GM12878 (cell line): ENCODE measurements at places on chromosomes 6 and 20. TPM values are rescaled to one million over a fixed set of nuclear protein-coding genes. Genes with fewer than 3 reads are reported as not detected.

- DNase-seq = peak; percentile 27
Measured at GRCh38 chr6:122530440-122531046, 58.9 kb upstream of the SERINC1 start.

DNA sequence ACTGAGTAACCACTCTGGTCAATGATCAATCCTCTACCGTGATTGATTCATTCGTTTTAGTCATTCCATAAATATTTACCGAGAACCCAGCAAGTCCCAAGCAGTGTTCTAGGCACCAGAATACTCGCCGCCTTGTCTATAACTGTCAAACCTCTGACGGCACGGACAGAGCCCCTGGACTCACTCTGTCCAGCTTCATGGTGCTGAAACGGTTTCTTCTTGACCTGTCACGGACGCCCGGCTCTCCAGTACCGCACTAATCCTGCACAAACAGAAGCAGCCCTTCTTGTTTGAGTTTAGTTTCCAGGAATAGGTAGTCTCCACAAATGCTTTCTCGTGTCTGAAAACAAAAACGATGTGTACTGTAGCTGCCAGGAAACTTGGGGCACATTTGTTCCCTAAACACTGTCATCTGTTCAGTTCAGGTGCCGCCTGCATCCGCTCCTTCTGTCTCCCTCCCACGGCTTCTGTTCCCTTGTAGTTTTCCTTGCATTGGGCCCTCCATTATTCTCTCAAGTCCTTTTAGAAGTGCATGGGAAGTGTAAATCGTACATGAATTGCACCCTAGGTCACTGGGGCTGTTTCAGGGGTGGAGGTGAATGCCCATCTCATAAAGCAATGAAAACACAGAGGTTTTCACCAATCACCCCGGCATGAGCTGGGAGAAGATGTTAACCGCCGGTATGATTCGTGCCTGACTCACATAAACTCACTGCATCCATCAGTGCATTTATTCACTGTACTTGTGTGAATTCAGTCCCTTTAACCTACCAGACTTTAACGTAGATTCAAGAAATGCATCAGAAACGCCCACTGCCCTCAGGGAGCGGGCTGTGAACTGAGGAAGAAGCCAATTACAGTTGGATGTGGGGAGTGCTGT, 209.3 kb upstream of the CDH4 start:
- no peak for DNase-seq

- no peak for DNase-seq
Measured at GRCh38 chr6:139888681-139889122, 514.3 kb upstream of the CITED2 start.

The HLA-F gene
- total RNA-seq = 302 and 313 TPM in 2 replicates

DNA sequence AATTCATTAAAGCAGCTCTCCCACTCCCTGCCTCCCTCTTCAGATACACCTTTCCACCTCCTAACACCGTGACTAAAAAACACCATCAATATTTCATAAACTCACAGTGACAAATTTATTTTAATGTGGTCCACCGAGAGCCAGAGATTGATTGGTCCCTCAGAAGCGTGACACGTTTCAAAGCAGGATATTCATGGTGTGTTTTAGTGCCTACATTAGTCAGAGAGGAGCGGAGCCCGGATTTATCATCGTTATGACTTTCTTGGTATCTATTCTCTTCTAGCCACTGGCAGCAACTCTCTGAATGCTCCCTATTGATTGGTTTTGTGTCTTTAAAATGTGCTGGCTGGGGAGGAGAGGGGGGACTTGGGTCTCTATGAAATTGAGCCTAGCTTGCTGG, 265.3 kb downstream of the DHX35 start:
- DNase-seq = no peak

DNA sequence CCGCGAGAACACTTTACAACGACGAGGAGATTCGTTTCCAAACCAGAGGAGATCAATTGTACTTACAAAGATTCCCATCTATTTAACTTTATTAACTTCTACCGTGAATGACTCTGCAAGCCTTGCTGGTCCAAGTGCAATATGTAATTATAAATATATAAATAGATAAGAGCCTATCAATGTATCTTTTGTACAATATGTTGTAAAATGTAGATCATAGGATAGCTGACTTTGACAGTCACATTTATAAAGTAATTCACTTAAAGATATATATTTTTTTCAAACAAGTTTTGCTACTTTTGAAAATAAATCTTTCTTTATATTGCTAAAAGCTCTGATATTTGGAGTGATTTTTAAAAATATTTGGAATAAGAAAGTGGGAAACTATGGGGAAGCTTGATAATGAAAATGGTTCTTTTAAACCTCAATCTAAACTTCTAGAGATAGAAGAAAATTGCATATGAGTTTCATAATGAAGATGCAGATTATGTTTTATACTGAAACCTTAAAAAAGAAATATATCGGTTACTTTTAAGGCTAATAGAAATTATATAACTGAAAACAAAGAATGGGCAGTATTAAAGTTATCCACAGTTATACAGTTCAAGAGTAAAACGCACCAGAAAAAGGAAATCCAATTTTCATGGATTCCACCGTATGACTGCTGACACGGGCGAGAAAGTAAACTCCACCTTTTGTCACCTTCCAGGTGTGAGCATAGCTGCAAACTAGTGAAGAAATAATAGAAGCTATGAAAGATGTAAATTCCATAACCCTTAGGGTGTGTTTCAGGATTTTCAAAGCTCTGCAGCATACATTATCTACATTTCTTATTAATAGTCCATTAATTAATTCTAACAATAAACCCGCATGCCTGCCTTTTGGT, 3.3 kb downstream of the TCF21 start:
- DNase-seq = no peak

DNA sequence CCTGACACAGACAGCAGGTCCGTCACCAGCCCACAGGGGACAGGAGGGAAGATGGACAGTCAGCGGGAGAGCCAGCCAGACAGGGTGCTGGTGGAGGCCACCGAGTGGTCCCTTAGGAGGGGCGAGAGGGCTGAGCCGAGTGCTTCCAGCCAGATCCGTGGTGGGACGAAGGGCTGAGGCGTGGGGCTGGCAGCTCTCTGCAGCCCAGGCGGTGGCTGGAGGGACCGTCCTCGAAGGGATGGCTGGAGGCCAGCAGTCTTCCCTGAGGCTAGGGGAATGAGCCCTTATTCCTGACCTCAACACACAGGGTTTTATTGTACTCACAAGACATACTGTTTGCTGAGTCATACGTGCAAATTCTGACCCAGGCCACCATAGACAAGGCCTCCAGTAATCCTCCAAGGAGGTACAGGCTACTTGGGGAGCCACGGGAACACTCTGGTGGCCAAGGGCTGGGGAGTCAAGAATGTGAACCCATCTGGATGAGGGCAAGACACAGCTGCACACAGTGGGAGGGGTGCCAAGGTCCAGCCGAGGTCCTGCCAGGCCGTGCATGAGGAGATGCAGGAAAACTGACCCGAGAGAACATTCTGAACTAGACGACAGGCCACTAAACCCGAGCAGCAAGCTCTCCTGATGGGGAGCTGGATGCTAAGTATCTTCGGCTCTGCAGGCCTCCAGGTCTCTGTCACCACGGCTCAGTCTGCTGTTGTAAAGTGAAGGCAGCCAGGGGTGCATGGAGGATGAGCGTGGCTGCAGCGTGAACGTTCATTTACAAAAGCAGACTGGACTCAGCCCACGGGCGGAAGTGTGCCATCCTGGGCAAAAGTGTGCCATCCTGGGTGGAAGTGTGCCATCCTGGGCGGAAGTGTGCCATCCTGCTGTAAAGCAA, 242.5 kb downstream of the TTLL2 start:
- DNase-seq = no peak

DNA sequence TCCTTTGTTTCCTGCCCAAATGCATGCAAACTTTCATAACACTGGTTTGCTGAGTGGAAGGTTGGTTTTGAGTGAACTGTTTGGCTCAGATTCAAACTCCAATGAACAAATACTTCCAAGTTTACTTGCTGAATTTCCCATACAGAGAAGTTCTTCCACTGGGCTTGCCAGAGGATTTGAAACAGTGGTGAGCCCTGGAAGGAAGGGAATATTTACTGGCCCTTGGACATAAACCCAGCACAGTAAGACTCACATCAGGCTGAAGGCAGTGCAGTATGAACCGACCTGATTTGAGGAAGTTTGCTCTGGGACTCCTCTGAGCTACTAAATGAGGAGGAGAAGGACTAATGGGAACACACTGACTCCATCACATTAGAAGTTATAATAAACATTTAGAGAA, 3.8 kb downstream of the TRAF3IP2 start:
- DNase-seq = no peak

GRCh38 chr6:106118835-106119431, 32.8 kb downstream of the PRDM1 start:
- no peak for DNase-seq

- no peak for DNase-seq
Measured at GRCh38 chr6:1082285-1082935, 229.5 kb upstream of the FOXQ1 start.

The CCN6 gene
- total RNA-seq = not detected in 2 replicates

- DNase-seq = no peak
Measured at GRCh38 chr6:161044335-161044734, 52.8 kb downstream of the MAP3K4 start.

The ZNF831 gene
- total RNA-seq = 0.85 and 0.97 TPM in 2 replicates
